ENCODE measurements at places on chromosomes 13 and 19. TPM values are rescaled to one million over a fixed set of nuclear protein-coding genes. Genes with fewer than 3 reads are reported as not detected.
A peak's percentile ranks its signal among the peaks of the same experiment; 100 is the strongest.

DNA sequence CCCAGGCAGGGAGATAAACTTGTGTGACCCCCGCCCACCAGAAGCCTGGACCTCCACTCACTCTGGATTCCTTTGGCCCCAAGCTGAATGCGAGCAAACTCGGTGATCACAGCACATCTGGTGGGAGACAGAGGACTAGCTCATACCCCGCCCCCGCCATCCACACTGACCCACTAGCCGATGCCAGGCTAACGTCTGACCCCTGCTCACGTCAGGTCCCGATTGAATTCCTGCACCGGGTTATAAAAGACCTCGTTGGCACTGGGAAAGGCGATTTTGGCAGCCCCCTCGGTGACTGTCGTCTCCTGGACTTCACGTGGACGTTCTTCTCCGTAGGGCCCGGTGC is 631 bp downstream of the TRMT1 start:
- peaks cover 56% of the 10 kb centered on the region for H3K36me3 ChIP-seq
- DNase-seq = no peak
- peak overlapping the region; percentile 77 for H3K27ac ChIP-seq
- no peaks in the 10 kb centered on the region for H3K27me3 ChIP-seq
- peak overlapping the region; percentile 90 for H3K4me3 ChIP-seq

DNA sequence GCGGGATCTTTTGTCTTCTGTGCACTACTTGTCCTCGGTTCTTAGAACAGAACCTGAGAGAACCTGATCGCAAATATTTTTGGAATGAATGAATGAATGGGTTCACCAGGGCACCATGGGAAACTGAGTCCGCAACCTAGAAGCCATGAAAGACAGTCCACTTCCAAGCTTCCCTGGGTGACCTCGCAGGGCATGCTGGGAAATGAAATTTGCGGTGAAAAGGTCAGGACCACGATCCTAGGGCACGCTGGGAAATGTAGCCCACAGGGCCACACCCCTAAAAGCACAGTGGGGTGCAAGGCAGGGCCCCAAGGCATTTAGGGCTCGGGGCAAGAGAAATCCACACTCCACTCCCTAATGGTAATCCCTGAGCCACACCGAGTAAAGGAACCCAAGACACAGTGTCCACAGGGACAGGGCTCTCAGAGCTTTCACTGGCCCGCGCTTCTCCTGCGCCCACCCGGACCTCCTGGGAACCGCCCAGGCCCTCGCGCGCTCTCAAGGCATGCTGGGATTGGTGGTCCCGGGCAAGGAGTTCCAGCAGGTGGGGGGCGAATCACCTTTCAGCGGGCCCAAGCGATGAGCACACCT is 1.1 kb upstream of the PPP1R12C start:
- H3K27me3 ChIP-seq = no peaks in the 10 kb centered on the region
- H3K36me3 ChIP-seq = peaks cover 9% of the 10 kb centered on the region

- H3K36me3 ChIP-seq = peaks cover 4% of the 10 kb centered on the region
- DNase-seq = peak; percentile 44
- peak overlapping the region; percentile 73 for H3K27ac ChIP-seq
- peaks cover 19% of the 10 kb centered on the region for H3K4me1 ChIP-seq
- H3K4me3 ChIP-seq = peak overlapping the region; percentile 70
Observed at GRCh38 chr13:110560601-110561343, 750 bp downstream of the RAB20 start.

The ZNF260 gene
- 5.8 TPM for total RNA-seq

GRCh38 chr13:96904232-96904631 is 90.0 kb downstream of the OXGR1 start:
- H3K4me1 ChIP-seq = no peaks in the 10 kb centered on the region
- no peak for DNase-seq
- H3K27ac ChIP-seq = no peak overlapping the region
- no peaks in the 10 kb centered on the region for H3K27me3 ChIP-seq
- no peak overlapping the region for H3K4me3 ChIP-seq

DNA sequence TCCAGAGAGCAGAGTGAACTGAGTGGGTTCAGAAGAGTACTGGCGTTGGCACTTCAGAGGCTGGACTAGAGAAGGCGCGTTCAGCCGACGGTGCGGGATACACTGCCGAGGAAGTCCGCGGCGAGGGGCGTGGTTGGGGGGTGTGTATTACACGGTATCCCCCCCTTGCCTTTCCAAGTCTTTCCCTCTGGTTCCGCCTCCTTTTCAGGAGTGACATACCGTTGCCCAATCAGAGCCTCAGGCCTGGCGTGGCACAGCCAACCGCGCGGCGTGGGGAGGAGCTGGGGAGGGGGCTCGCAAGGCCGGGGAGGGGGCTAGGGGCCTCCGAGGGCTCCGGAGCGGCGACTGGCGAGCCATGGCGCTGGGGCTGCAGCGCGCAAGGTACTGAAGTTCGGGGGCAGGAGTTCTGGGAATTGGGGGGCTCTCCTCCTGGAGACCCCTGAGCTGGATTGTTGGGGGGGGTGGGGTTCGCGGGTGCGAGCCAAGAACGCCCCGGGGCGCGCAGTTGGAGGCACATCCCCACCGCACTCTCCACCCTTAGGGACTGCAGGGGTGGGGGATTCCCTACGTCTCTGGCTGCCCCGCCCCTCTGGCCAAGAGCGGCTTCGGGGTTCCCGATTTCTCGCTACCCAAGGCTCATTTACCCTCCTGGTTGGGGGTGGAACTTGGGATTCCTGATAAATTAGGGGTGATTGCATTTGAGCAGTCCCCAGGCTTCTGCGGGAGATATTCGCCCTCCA is at the start of gene HIF3A:
TSS of gene HIF3A (plus strand) at position 321 of the 740 bp plus-strand sequence. CDS start at position 356, 35 bp downstream.
- H3K27me3 ChIP-seq = no peaks in the 10 kb centered on the region
- H3K27ac ChIP-seq = no peak within 1 kb of the TSS
- peaks cover 24% of the 10 kb centered on the region for H3K4me1 ChIP-seq
- no peaks in the 10 kb centered on the region for H3K36me3 ChIP-seq
- peak; percentile 40 for DNase-seq
- no peak within 1 kb of the TSS for H3K4me3 ChIP-seq

The CRX gene
- total RNA-seq = not detected

DNA sequence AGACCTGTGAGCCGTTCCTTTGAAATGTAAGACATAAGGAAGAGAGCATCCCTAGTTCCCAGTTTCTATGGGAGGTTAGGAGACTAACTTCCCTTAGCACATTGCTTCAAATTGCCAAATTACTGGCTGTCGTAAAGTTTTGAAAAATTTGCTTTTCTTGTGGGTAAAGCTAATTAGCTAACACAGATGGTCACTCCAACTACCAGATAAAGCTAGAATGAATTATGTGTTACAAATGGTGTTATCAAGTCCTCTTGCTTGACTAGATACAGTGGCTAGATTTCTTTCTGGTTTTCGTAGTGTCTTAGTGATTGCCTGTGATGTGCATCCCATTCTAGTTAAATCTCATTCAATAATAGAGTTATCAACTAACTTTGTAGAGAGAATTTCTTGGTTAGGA is 416.6 kb upstream of the ATXN8OS start:
- no peak overlapping the region for H3K27ac ChIP-seq
- H3K27me3 ChIP-seq = no peaks in the 10 kb centered on the region
- no peaks in the 10 kb centered on the region for H3K36me3 ChIP-seq
- H3K4me1 ChIP-seq = no peaks in the 10 kb centered on the region
- no peak overlapping the region for H3K4me3 ChIP-seq
- peak; percentile 5 for DNase-seq

DNA sequence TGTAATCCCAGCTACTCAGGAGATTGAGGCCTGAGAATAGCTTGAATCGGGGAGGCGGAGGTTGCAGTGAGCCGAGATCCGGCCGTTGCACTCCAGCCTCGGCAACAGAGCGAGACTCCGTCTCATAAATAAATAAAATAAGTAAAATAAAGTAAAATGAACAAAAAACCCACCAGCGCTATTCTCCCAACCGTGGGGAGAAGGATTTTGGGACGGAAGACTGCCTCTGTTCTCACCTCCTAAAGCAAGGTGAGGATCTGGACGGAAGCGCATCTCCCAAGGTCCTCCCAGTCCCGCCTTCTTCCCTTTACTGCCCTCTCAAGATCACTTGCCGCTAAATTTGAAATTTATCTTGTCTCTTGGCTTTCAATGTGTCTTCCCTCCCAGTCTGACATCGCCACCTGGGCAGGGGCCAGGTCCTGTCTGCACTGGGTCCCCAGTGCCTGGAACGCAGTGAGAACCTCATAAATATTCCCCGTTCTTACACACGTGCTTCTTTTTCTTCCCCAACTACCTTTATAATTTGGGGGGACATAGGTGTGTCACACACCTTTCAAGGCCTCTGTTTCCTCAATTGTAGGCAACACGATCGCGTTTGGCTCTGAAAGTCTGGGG is 1.2 kb upstream of the DNAJB1 start:
- H3K27ac ChIP-seq = peak overlapping the region; percentile 85
- H3K36me3 ChIP-seq = peaks cover 34% of the 10 kb centered on the region
- no peak for DNase-seq

DNA sequence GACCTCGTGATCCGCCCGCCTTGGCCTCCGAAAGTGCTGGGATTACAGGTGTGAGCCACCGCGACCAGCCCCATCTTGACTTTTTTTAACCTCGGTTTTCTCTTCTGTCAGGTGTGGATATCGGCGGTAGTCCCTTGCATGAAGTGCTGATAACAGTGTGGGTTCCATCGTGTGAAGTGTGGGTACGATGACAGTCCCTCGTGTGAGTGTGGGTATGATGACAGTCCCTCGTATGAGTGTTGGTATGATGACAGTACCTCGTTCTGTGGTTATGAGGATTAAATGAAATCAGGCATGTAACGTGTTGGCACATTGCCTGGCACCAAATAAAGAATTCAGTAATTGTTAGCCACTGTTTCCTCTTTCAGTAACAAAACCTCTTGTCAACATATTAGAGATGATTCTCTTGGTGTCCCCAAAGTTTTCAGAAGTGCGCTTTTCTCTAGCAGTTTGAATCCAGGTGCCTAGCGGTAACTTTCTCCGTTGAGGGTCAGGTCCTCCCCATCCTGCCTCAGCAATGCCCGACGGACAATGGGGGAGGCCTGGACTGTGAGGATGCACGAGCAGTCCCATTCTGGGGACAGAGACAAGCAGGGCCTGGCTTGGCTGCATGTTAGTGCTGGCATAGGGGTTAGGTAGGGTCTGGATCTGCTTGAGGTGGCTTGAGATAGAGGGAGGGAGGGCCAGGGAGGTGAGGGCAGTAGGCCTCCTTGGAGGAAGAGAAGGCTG is 15.3 kb downstream of the GATAD2A start:
- H3K4me1 ChIP-seq = no peaks in the 10 kb centered on the region
- H3K27ac ChIP-seq = no peak overlapping the region
- DNase-seq = no peak

DNA sequence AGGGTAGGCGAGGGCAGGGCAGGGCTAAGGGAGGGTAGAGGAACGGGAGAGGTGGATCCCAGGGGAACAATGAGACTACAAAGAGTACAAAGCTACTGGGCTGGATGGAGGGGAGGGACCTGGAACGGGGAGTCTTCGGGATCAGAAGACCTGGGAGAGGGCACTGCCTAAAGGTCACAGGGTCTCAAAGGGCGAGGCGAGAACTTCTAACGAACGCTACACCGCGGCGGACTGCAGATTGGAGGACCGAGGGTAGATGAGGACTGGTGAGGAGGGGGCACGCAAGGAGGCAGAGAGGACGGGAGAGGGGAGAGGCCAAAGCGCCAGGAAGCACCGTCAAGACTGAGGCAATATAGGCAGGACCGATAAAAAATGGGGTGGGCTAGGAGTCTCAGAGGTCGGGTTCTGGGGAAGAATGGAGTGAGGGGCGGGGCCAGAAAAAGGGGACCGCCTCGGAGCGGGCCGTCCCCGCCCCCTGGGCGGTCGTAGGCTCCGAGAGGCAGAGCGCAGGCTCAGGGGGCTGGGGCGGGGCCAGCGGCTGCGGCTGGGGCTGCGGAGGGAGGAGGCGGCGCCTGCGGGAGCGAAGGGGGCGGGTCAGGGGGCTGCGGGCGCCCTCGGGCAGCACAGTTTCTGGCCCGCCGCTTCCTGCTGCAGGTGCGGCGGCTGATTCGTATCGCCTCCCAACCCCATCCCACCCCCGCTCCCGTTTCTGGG is 1.3 kb upstream of the KCNC3 start:
- no peaks in the 10 kb centered on the region for H3K27me3 ChIP-seq
- peak overlapping the region; percentile 42 for H3K4me3 ChIP-seq
- H3K27ac ChIP-seq = peak overlapping the region; percentile 76
- no peaks in the 10 kb centered on the region for H3K36me3 ChIP-seq

DNA sequence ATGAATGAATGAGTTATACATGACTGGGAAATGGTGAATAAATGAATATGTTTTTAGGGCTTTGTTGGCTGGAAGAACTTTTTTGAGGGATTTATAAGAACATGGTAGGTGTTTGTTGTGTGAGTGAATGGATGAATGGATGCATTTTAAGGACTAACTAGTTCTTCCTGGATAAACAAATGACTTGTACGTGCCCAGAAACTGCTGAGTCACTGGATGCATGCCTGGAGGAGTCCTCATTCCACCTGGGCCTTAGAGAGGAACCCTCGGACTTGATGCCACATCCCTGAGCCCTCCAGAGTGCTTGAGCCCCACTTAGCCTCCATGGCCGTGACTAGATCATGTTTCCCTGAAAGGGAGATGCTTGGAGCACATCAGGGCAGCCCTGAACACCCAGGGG is 153.4 kb downstream of the DPF1 start:
- H3K4me1 ChIP-seq = peaks cover 3% of the 10 kb centered on the region
- no peak overlapping the region for H3K4me3 ChIP-seq
- no peak for DNase-seq
- no peaks in the 10 kb centered on the region for H3K36me3 ChIP-seq

DNA sequence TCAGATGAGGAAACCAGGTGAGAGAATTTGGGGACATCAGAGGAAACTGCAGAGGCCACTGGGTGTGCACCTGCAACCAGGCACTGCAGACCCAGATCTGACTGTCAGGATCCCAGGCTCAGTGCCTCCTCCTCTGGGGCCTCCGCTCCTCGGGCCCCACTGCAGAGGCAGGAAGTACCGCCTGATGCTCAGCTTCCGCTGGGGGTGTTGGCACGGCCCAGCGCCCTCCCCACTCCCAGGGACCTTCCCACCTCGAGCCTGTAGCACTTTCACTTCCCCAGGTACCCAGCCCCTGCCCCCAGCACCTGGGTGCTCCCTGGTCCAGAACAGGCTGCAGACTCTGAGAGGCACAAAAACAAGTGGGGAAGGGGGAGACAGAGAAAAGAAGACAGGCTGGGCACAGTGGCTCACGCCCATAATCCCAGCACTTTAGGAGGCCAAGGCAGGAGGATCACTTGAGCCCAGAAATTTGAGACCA is 1.4 kb upstream of the CD37 start:
- 0 out of 3 replicates have a peak, but pooled peaks cover 3% of the 10 kb centered on the region for H3K36me3 ChIP-seq
- no peak for DNase-seq
- peaks cover 30% of the 10 kb centered on the region for H3K4me1 ChIP-seq
- no peak overlapping the region for H3K4me3 ChIP-seq
- H3K27ac ChIP-seq = no peak overlapping the region

GRCh38 chr19:1269478-1270212 is 513 bp downstream of the CIRBP start:
- peak; percentile 74 for DNase-seq
- H3K27me3 ChIP-seq = no peaks in the 10 kb centered on the region
- peak overlapping the region; percentile 92 for H3K27ac ChIP-seq
- peak overlapping the region; percentile 68 for H3K4me3 ChIP-seq

DNA sequence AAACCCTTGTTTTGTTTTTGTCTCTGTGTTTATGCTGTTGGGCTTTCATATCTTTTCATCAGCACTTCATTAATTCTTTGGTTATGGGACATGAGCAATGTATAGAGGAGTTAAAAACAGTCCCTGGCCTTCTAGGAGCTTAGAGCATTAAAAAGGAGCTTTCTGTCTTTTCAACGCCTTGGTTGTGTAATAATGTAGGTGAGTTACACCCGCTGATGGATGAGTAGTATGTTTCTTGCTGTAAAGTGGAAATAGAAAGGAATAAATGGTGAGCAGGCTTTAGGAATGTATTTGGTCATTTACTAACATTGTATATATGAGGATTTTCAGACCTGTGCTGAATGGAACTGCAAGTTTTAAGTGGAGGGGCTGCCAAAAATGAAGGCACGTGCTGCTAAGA is 121.5 kb upstream of the RNF113B start:
- H3K4me3 ChIP-seq = no peak overlapping the region
- DNase-seq = no peak
- H3K36me3 ChIP-seq = no peaks in the 10 kb centered on the region
- H3K27ac ChIP-seq = no peak overlapping the region
- H3K4me1 ChIP-seq = no peaks in the 10 kb centered on the region

Data from K562 (cell line).